ENCODE measurements at places on chromosomes 1 and 21.

GRCh38 chr1:91836331-91837040 is 49.5 kb downstream of the TGFBR3 start:
- DNase-seq = no peak

DNA sequence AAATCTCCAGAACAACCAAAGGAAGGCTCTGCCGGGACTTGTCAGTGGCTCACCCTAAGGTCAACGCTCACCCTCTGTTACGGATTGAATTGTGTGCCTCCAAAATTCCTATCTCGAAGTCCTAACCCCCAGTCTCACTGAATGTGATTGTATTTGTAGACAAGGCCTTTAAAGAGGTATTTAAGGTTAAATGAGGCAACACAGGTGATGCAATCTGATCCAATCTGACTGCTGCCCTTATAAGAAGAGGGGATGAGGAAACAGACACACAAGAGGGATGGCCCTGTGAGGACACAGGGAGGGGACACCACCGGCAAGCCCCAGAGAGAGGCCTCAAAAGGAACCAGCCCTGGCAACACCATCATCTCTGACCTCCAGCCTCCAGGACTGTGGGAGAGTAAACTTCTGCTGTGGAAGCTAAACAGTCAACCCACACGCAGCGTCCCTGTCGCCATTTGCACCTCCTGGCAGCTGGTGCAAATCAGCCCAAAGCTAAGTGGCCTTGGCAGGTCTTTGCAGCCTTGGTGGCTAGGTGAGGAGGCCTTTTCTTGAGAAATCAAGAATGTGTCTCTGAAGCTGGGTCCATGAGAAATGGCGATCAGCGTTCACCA is 24.2 kb downstream of the UBASH3A start:
- no peak for DNase-seq

DNA sequence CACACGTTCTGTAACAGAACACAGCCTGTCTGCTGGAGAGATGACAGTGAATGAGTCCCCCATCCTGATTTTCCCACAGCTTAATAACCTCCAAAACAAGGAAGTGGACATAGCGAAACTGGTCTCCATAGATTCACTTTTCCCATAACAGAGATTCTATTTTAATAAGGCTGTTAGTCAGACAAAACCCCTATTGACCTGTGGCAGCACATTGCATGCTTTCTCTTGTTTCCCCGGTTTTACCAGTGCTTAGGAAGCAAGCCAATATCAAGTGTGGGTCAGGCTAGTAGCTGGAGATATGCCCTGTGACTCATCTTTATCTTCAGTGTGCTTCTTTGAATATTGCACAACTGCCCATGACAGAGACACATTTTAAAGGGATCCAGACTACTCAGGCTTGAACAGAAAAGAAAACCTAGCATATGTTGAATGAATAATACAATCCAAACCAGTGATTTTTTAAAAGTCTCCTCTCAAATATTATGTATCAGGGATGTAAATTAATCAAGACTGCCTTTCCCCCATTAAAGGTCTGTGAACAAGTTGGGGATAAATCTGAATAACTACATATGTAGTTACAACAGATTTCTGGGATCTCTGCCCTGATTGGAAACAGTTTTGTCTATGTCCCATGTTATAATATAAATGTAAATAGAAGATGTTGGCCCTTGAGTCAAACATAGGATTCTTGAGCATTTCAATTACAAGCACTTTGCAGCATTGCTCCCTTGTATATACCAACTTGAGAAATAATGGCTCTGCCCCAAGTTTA is 11.9 kb upstream of the CLDN8 start:
- no peak for DNase-seq

GRCh38 chr1:67721650-67722291 is 36.8 kb downstream of the GADD45A start:
- no peak for DNase-seq

DNA sequence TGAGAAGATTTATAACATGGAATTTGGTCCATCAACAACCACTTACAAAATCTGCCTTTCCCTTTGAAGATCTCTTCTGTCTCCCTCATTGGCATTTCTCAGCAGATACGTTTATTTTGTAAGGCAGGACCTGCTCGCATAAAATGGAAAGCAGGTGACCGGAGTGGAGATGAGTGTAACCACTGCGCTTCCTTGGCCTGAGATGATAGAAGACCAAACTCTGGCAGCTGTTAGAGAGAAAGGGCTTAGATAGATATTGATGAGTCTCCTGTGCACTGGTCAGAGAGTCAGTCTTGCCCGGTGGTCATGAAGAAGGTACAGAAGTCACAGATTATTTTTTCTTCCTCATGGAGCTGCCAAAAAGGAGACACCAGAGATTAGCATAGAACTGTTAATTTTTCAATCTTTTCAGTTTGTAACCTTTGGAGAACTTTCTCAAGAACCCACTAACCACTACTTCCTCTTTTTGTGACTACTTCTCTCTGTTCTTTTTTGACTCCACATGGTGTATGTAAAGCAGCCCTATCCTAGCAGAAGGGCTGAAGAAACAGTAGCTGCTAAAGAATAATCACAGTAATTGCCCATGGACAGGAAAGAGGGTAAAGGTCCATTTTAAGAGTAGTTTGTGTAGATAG is 47.6 kb downstream of the FCRL3 start:
- DNase-seq = no peak

GRCh38 chr21:42694751-42695696 is 41.6 kb downstream of the PDE9A start:
- DNase-seq = no peak

DNA sequence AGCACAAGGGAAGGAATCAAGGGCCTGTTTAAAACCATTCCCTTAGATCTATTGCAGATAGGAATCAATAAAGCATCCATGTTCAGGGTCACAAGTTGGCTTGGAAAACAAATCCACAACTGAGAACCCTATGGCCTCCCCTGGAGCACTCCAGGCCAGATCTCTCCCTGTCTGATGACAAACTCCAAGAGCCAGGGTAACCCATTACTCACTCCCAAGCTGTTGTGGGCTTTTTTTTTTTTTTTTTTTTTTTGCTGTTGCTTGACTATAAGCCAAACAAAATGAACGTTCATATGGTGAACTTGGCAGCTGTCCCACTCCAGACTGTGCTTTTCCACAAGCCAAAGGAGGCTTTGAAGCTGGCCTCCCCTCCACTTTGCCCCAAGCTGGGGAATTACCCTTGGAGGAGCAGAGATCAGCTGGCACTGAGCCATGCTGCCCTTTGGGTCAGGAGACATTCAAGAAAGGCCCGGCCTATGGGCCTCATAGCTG is 35.7 kb upstream of the VAV3 start:
- no peak for DNase-seq

GRCh38 chr1:94621395-94621794 is 79.8 kb upstream of the F3 start:
- DNase-seq = no peak

DNA sequence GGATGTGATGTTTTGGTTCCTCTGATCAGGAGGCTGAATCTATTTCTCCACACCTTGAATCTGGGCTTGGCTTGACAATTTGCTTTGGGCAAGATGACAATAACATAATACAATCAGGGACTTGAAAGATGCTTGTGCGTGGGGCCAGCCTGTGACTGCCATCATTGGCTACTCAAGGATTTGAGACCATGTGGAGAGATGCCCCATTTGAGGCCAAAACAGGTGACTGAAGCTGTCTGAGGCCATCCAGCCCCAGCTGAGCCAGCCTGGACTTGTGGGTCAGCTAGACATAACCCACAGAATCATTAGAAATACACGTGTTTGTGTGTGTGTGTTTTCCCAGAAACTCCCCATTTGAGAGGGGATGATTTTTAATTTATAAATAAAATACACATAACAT is 421.5 kb downstream of the PTPRU start:
- no peak for DNase-seq

- DNase-seq = no peak
These were observed 187.0 kb upstream of the ESRRG start for GRCh38 chr1:216910081-216910840.

DNA sequence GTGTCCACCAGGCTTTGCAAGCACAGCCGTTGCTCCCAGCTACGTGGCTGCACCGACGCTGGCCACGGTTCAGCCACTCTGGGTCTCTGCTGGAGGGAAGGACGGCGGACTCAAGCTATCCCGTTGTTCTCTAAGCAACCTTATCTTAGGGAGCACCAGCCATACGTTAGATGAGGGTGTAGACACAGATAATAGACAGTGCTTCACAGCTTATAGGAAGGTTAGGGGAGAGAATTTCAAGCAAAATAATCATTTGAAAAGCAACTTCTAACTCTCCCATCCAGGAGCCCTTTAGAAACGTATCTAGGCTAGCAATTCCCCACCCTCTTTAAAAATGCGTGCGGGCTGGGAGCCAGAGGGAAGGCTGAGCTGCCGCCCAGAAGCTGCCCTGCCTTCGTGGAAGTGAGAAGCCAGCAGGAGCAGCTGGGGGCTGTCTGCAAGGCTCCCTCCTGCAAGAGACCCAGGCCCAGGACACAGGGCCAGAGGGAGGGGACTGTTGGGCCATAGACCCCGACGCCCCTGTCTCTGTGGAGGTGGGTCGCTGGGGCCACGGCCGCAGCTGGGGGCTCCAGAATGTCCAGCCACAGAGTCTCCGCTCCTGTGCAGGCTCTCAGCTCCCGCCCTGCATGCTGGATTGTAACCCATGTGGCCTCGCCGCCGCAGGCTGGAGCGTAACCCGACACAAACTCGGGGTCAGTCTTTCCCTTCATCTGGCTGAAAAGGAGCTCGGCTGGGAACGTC is 31.2 kb upstream of the COL6A2 start:
- peak; percentile 40 for DNase-seq

- no peak for DNase-seq
These were observed 594.8 kb downstream of the USP25 start for GRCh38 chr21:16324630-16325029.

DNA sequence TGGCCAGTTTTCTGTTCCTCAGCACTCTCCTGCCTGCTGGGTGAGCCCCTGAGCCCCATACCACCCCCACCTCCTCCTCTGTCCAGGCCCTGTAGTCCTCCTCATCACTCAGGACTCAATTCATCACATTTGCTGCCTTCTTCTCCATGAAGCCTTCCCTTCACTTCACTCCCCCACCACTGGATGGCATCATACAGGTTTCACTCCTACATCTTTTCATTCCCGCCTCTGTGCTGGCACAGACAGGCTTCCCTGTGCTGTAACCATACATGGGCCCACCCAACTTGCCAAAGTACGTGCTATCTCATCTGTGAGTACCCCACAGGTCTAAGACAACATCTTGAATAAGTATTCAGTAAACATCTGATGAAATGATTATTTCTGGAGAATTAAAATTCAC is 56.9 kb downstream of the SLC45A1 start:
- DNase-seq = no peak

DNA sequence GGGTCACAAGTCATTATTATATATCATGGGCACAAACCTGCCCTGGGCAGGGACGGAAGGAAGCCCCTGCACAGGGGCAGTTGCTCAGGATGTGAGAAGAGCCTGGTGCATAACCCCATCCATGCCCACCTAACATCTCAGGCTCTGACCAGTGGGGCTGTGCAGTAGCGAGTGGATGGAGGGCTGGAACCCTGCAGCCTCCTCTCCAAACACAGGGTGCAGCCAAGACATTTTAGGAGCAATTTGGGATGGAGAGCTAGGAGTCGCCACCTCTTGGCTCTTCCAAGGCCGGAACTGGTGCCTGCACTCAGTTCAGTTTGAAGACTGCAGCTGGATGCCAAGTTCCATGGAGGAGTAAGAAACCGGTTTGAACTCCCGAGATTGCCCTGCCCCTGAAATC is 2.8 kb downstream of the MX1 start:
- DNase-seq = no peak

- no peak for DNase-seq
These were observed 42.2 kb downstream of the H3-3A start for GRCh38 chr1:226104671-226105121.

DNA sequence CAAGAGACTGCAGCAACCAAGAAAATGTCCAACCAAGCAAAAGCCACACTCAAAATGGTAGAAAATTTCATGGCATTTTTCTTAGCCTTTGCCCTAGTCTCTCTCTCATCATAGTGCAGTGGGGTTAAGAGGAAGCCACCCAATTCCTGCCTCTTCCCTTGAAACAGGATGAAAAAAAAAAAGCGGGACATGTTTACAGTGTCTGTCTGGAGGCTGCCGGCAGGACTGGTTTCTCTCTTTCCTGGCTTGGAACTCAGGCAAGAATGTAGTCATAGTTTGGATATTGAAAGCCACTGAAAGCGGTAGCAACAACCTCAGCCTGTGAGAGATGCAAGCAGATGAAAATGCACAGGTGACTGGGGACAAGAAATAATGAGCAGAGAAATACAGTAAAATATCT is 13.3 kb upstream of the TNFSF18 start:
- DNase-seq = no peak

DNA sequence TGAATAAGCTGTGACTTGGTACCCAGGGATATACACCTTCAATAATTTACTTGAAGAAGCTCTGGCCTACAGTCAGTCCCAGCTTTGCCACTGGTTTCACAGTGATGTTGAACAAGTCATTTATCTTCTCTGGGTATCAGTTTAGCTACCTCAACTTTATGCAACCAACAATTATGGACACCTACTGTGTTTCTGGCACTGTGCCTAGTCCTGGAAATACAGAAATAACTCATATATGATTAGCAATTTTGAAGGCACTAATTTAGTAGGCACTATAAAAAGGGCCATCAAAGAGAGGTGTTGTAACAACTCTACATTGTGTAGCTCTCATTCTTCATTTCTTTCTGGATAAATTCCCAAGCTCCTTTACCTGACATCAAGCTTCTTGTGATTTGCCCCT is 88.6 kb upstream of the SPATA6 start:
- no peak for DNase-seq

DNA sequence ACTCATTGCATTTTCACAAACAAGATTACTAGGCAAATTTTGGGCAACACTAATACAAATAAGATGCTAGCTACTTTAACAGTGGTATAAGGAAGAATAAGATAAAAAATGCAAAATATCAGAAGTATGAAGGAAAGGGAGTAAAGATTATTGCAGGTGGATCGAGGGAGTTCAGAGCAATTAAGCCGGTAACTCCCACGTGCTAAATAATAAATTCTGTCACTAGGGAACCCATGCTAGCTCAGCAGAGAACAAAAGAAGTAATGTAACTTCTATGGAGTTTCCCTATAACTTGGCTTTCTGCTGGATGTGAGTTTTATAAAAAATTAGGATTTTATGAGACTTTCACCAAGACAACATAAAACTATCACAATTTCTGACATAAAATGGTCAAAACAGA is 470.5 kb upstream of the RGS18 start:
- no peak for DNase-seq

- DNase-seq = no peak
These were observed 33.7 kb downstream of the PRDM15 start for GRCh38 chr21:41845310-41846032.
